ENCODE measurements at places on chromosomes 1 and 21.

- no peak for DNase-seq
Measured at GRCh38 chr1:209038316-209038715, 545.2 kb upstream of the CAMK1G start.

GRCh38 chr1:46246548-46247435 is 771 bp upstream of the RAD54L start:
- no peak for DNase-seq

DNA sequence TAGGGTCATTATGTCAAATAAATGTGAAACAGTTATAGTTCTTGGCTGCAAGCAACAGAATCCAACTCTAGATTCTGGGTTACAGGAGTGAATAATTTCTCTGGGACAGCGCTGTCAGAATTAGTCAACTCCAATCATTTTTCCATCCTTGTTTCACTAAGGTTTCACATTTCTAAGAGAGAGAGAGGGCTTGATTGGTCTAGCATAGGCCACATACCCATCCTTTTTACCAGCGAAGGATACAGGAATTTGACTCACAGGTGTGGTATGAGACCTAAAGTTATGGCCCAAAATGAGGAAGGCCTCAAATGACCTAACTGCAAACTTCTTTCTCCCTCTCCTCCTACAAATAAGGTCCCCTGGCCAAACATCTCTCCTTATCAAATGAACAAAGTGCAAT is 25.5 kb upstream of the RGS8 start:
- DNase-seq = no peak

DNA sequence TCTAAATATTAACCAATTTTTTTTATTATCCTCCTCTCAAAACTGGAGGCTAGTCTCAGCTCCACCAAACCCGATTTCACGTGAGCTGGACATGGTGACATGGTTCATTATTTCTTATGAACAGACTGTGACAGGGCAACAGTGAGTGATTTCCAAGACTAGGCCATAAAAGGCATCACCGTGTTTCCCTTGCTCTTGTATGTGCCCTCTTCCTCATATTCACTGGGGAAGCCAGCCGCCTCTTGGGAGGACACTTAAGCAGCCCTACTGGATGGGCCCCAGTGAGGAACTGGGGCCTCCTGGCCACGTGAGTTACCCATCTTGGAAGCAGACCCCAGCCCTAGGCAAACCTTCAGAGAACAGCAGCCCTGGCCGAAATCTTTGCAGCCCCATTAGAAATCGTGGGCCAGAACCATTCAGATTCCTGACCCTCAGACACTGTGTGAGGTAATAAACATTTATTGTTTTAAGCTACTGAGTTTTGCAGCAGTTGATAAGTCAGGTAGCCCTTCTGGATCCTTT is 105.0 kb downstream of the GALNT2 start:
- no peak for DNase-seq

- DNase-seq = no peak
Measured at GRCh38 chr1:230249695-230250480, 176.2 kb downstream of the PGBD5 start.
